ENCODE measurements at places on chromosomes 6 and 20.

- no peak for DNase-seq
Measured at GRCh38 chr6:129416337-129416990, 293.5 kb downstream of the ARHGAP18 start.

DNA sequence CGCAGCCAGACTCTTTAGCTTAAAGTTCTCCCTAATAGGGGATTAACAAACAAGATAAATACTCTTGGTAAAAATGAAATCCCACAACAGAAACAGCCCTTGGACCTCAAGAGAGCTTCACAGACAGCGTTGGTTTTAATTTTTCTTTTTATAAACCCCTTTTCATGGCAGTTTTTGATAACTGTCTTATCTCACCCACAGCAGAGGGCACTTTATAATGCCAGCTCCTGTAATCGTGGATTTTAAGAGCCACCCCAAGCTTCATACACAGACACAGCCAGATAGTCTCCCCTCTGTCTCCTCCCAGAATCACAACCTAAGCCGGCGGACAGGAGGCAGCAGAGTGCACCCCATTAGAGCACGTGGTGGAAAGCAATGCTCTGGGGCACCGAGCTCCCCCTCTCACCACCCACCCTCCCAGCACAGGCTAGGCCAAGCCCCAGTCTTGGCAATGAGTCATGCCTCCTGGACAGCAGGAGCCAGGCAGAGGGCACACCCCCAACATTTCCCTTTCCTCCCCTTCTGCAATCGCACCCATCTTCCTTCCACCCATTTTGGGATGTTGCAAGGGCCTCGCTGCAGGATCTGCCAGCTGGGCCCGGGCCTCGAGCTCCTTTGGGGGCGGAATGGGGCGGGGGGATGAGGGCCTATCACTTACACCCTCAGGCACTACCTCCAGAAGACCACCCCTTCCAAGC lies 2.4 kb downstream of the JAG1 start:
- DNase-seq, result peak; percentile 39

- DNase-seq, result no peak
Measured at GRCh38 chr6:64847396-64847795, 859.6 kb downstream of the EYS start.

DNA sequence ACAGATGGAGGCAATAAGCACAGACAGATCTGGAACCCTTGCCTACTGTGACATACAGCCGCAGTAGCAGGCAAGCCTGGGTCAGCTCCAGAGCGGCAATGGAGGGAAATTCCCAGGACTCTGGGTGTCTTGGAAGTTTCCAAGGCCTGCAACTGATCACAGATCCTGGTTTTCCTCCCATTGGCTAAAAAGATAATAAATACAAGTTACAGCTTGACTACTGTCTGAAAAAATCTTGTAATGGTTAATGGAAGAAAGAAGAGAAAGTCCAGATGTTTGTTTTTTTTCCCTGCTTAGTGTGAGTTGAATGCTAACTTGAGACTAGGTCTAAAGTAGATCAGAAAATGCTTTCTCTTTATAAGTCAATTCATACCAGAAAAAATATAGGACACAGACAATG lies 307.6 kb downstream of the ALDH8A1 start:
- no peak for DNase-seq

- DNase-seq, result no peak
Measured at GRCh38 chr20:34820805-34821578, 4.5 kb downstream of the NCOA6 start.

DNA sequence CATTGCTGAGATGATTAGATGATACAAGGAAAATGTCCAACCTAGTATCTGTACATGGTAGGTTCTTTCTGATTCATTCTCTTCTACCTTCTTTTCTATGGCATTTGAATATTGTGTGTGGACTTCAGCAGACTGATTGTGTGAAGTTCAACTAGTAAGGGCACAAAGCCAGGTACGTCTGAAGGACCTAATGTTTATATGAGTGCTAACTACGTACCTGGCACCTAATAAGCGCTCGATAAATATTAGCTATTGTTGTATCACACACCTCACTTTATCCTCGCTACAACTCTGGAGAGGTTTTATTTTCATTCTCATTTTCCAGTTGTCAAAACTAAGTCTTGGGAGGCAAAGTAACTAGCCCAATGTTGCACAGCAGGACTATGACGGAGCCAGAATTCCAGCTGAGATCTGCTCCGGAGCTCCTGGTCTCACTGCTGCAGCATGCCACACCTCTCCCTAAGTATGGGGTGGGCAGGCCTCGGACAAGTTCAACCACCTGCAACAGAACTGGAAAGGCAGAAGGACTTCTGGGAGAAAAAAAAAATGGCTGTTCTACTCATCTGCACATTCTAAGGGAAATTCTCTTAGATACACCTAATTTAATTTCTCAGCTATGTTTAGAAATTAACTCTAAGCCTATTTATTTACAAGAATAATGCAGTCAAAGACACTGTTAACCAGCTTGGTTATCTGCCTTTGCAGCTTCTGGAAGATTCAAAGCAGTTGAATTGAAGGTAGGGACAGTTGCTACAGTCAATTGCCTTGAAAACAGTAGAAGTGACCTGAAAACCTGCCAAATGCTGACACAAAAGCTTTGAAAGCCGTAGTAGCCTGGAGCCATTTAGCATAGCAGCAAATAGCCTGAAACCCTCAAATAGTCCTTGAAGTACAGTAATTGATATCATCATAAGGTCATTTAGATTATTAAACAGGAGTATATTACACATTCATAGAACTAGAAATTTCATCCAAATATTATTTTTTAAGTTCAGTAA lies 165.0 kb downstream of the PDE7B start:
- peak; percentile 7 for DNase-seq

GRCh38 chr6:2037237-2037926 lies 208.0 kb downstream of the GMDS start:
- DNase-seq, result no peak

DNA sequence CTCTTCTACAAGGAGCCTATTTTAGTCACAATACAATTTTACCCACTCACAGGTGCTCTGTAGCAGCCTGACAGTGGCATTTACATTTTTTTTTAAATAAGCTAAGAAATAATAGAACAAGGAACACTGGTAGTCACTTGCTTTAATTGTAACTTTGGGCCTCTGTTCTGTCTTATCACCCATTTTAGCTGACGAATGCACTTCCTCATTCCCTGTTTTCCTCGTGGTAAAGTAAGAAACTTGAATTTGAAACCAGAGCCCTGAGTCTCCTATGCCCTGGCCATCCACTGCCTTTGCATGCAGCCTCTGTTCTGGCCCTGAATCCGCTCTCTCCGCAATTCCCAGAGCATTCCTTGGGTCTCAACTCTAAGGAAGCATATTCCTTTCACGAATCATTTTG lies 550.6 kb downstream of the PTPRT start:
- no peak for DNase-seq

GRCh38 chr6:113406048-113406695 lies 451.0 kb upstream of the MARCKS start:
- no peak for DNase-seq

DNA sequence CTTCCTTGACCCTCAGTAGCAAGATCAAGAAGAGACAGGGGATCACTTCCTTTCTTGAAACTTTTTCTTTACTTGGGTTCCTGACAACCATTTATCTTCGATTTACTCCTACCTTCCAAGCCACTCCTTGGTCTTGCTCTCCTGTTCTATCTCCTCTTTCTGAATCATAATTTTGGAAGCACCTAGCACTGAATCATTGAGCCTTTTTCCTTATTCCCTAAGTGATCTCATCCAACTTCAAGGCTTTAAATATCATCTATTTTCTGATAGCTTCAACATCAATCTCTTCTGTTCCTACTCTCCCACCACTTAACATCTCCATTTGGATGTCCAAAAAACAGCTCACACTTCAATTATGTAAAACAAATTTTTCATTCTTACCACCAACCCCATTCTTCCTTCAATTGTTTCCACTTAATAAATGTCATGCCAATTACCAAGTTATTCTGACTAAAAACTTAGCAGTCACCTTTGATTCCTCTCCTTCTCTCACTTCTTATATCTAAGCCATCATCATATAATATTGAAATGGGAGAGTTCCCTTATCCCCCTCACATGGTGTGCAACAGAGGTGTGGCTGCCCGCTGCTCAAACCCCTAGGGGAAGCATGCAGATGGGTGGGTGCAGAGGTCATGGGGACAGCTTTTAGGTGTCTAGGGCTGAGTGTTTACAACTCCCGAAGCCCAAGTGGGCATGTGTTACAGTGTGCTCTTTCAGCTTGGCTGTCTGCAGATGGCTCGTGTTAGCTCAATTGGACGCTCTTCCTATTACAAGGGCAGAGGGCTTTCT lies 23.4 kb upstream of the TRDN start:
- no peak for DNase-seq

DNA sequence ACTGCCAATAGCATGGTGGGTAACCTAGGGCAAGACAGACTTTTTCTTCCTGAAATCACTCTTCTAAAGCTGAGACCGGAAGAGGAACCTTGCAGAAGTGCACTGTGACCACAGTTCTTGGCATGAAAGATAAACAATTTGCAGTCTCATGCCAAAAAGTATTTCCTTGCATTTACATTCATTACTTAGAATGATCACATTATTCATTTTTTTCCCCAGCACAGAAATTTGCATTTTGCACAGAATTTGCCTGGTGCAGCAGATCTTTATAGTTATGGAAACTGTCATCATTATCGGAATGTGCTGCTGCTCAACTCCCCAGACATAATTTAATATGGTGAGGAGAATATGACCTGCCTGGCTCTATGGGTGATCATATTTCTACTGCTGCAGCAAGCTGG lies 42.2 kb upstream of the EDN3 start:
- no peak for DNase-seq
